ENCODE measurements at places on chromosomes 3 and 15. TPM values are rescaled to one million over a fixed set of nuclear protein-coding genes. Genes with fewer than 3 reads are reported as not detected.
A peak's percentile ranks its signal among the peaks of the same experiment; 100 is the strongest.

Gene RAB43
- total RNA-seq: 59.1 TPM

- peaks cover 3% of the 10 kb centered on the region for H3K4me1 ChIP-seq
- H3K36me3 ChIP-seq: no peaks in the 10 kb centered on the region
- H3K27ac ChIP-seq: no peak overlapping the region
- DNase-seq: no peak
- peaks cover 7% of the 10 kb centered on the region for H3K27me3 ChIP-seq
- no peak overlapping the region for H3K4me3 ChIP-seq
These were observed 19.8 kb upstream of the HDAC11 start for GRCh38 chr3:13460341-13460736.

Gene CAPN3
- 5.5 TPM for total RNA-seq

GRCh38 chr15:57323806-57324589 lies 52.3 kb upstream of the CGNL1 start:
- peaks cover 7% of the 10 kb centered on the region for H3K4me1 ChIP-seq
- H3K27ac ChIP-seq: no peak overlapping the region
- H3K4me3 ChIP-seq: no peak overlapping the region
- peak; percentile 9 for DNase-seq
- H3K36me3 ChIP-seq: no peaks in the 10 kb centered on the region
- no peaks in the 10 kb centered on the region for H3K27me3 ChIP-seq

DNA sequence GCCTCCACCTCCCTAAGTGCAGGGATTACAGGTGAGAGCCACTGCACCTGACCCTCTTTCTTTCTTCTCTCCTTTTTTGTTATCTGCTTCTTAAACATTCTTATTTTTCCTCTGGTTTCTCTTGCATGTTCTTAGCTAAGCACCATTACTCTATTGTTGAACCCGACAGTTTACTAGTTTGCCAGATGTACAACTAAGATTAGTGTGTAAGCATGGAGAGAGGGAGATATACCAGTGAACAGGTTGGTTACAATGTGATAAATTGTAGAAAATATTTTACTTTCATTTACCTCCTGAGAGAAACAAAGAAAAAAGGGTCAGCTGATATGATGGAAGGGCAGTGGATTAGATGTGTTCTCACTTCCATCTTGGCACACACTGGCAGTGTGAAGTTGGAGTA lies 4.9 kb downstream of the HAUS2 start:
- no peak overlapping the region for H3K4me3 ChIP-seq
- no peaks in the 10 kb centered on the region for H3K27me3 ChIP-seq
- no peak for DNase-seq
- peaks cover 15% of the 10 kb centered on the region for H3K36me3 ChIP-seq
- peak overlapping the region; percentile 50 for H3K27ac ChIP-seq

Gene PSMD2
- total RNA-seq: 188 TPM

- H3K4me1 ChIP-seq: peaks cover 15% of the 10 kb centered on the region
- no peak for DNase-seq
- H3K36me3 ChIP-seq: peaks cover 33% of the 10 kb centered on the region
- no peak overlapping the region for H3K4me3 ChIP-seq
- no peak overlapping the region for H3K27ac ChIP-seq
These were observed 30.2 kb downstream of the IFT80 start for GRCh38 chr3:160368804-160369203.

DNA sequence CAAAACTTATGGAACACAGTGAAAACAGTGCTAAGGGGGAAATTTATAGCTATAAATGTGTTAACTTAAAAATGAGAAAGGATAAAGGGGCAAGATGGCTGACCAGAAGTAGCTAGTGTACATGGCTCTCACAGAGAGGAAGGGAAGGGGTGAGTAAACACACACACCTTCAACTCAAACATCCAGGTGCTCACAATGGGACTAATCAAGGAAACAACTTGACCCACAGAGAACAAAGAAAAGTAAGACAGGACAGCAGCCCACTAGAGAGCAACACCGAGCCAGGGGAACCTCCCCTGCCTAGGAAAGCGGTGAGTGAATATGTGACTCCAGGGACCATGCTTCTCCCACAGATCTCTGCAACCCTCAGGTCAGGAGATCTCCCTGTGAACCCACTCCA lies 85.0 kb upstream of the UBP1 start:
- H3K4me1 ChIP-seq: no peaks in the 10 kb centered on the region
- peaks cover 56% of the 10 kb centered on the region for H3K36me3 ChIP-seq
- no peak overlapping the region for H3K27ac ChIP-seq
- H3K4me3 ChIP-seq: no peak overlapping the region

- no peaks in the 10 kb centered on the region for H3K27me3 ChIP-seq
- DNase-seq: no peak
- peaks cover 19% of the 10 kb centered on the region for H3K4me1 ChIP-seq
- no peak overlapping the region for H3K27ac ChIP-seq
These were observed 63.8 kb downstream of the NPTN start for GRCh38 chr15:73569361-73569760.

- H3K27me3 ChIP-seq: no peaks in the 10 kb centered on the region
- peaks cover 4% of the 10 kb centered on the region for H3K4me1 ChIP-seq
- DNase-seq: no peak
- no peak overlapping the region for H3K4me3 ChIP-seq
- no peaks in the 10 kb centered on the region for H3K36me3 ChIP-seq
- no peak overlapping the region for H3K27ac ChIP-seq
These were observed 5.3 kb downstream of the SEMA3G start for GRCh38 chr3:52439426-52440248.

DNA sequence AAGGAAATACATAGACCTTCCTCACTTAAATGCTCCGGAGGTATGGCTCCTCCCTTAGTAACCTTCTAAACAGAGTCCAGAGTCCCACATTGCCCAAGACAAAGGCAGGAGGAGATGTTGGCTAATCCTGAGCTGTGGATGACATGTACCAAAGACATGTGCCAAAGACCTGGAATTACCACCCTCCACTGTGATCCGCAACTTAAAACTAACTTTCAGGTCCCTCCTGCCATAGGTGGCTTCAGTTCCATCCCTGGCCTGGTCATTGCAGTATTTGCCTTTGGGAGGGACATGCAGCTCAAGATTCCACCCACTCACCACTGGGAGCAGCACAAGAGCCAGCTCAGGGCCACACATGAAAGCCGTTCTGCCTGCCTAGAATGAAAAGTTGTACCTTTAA lies 28.0 kb downstream of the MYZAP start:
- no peak overlapping the region for H3K27ac ChIP-seq
- peaks cover 4% of the 10 kb centered on the region for H3K27me3 ChIP-seq
- H3K4me1 ChIP-seq: no peaks in the 10 kb centered on the region
- H3K4me3 ChIP-seq: no peak overlapping the region
- DNase-seq: no peak

DNA sequence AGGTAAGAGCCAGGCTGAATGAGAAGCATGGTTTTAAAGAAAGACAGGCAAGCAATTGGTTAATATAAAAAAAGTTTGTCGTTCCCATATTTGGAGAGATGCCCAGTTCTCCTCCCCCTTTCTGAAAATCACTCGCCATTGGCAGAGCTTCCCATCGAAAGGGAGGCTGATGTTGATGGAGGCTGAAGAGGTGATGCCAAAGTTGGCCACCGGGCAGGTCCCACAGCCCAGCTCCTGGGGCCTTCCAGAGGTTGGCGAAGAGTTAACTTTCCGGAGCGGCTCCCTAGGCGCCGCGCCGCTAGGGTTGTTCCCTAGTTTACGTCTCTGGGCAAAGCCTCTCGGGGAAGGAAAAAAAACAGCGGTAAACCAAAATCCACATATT lies 793 bp downstream of the PCOLCE2 start:
- peak overlapping the region; percentile 47 for H3K4me3 ChIP-seq
- no peaks in the 10 kb centered on the region for H3K36me3 ChIP-seq
- H3K27me3 ChIP-seq: peaks cover 62% of the 10 kb centered on the region
- no peak overlapping the region for H3K27ac ChIP-seq
- DNase-seq: no peak
- H3K4me1 ChIP-seq: peaks cover 9% of the 10 kb centered on the region

Gene KLHL40
- not detected for total RNA-seq

Gene FGD5
- total RNA-seq: 0.17 TPM

DNA sequence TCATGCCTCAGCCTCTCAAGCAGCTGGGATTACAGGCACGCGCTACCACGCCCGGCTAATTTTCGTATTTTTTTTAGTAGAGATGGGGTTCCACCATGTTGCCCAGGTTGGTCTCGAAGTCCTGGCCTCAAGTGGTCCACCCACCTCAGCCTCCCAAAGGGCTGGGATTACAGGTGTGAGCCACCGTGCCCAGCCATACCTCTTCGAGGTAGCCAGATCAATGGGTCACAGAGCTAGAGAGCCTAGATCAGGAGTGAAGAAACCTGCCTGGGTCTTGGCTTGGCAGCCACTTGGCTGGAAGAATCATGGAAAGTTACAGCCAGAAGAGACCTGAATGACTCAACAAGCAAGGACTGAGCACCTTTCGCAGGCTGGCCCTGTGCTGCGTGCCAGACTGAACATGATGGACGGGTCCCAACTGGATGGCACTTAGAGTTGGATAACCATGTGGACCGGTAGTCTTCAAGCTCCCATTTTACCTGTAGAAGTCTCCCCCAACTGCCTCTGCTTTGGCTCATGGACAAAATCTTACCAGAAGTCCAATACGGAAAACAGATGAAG lies 29.7 kb downstream of the GNB5 start:
- no peaks in the 10 kb centered on the region for H3K27me3 ChIP-seq
- no peak overlapping the region for H3K4me3 ChIP-seq
- peaks cover 10% of the 10 kb centered on the region for H3K4me1 ChIP-seq
- no peak for DNase-seq
- H3K36me3 ChIP-seq: peaks cover 11% of the 10 kb centered on the region

GRCh38 chr3:114727373-114727772 lies 419.7 kb downstream of the ZBTB20 start:
- H3K4me3 ChIP-seq: no peak overlapping the region
- H3K27me3 ChIP-seq: no peaks in the 10 kb centered on the region
- peaks cover 2% of the 10 kb centered on the region for H3K4me1 ChIP-seq
- H3K36me3 ChIP-seq: no peaks in the 10 kb centered on the region
- no peak for DNase-seq

DNA sequence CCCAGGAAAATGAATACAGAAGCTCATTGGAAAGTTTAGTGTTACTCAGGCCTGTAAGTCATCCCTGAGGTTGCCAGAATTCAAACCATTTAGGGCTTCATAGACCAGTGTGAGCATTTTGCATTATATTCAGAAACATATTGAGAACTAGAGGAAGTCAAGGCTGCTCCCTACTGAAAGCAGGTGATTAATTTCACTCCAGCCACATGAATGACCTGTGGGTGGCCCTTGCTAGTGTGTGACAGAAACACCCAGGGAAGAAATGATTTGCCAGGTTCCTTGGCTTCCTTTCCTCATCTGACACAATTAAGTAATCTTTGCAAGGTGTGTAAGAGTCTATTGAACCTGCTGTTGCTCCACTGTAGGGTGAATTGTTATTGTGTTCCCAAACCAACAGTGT lies 61.8 kb downstream of the GAP43 start:
- peaks cover 24% of the 10 kb centered on the region for H3K27me3 ChIP-seq
- H3K4me3 ChIP-seq: no peak overlapping the region
- no peaks in the 10 kb centered on the region for H3K4me1 ChIP-seq
- H3K27ac ChIP-seq: no peak overlapping the region
- DNase-seq: no peak

DNA sequence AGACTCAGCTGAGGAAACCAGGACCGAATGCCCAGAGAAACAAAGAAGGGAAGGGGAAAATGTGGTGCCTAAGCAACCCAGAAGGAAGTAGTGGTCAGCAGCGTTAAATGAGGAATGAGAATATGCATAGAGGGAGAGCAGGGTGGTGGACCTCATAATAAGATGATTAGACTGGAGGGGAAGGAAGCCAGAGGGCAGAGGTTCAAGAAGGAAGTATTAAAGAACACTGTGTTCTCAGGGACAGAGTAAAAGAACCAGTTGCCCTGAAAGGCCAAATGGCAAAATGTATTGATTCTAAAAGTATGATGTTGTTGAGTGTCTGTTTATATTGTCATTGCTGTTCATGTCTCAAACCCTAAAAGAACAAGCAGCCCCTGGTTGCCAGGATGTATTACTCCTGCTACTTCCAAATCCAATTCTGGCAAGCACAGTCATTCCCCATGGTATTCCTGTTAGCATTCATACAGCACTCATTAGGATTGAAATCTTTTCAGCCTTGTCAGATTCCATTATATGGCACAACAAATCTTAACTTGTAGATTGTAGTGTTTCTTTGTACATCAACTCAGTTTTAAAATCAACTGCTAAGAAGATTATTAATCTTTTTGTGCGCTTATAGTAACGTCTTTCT lies 23.4 kb downstream of the P2RY1 start:
- peaks cover 4% of the 10 kb centered on the region for H3K27me3 ChIP-seq
- no peaks in the 10 kb centered on the region for H3K36me3 ChIP-seq
- no peak for DNase-seq
- H3K27ac ChIP-seq: no peak overlapping the region
- H3K4me1 ChIP-seq: no peaks in the 10 kb centered on the region

Data from activated CD4-positive, alpha-beta T cell treated with anti-CD3 and anti-CD28 coated beads, Interleukin-2, amount 10 ng/mL, durations not matched to agents 7 days and 5 days (primary cell).